Left ventricle myocardium superior (tissue), 1 donor: ENCODE measurements at places on chromosomes 5 and 9.

GRCh38 chr9:91089405-91090129 lies 272.2 kb downstream of the AUH start:
- DNase-seq, result peak; percentile 53

DNA sequence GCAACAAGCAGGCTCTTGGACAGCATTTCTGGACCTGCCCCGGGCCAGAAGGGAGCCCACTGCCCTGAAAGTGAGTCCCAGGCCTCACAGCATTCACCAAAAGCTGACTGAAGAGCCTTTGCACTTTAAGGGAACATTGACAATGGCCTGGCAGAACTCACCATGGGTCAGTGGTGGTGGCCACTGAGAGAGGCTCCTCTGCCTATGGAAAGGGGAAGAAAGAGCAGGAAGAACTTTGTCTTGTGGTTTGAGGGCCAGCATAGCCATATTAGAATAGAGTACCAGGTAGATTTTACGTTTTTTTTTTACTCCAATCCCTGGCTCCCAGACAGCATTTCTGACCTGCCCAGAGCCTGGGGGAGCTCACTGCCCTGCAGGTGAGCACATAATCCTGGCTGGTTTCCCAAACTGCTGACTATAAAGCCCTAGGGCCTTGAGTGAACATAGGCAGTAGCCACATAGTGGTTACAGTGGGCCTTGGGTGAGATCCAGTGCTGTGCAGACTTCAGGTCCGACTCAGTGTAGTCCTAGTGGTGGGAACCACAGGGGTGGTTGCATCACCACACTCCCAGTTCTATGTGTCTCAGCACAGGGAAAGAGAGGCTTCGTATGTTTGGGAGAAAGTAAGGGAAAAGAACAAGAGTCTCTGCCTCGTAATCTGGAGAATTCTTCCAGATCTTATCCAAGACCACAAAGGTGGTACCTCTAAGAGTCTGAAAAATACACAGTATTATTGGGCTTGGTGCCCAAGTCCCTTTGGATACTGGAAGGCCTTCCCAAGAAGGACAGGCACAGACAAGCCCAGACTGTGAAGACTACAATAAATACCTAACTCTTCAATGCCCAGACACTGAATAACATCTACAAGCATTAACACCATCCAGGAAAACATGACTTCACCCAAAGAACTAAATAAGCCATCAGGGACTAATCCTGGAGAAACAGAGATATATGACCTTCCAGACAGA lies 89.5 kb downstream of the TSSK1B start:
- no peak for DNase-seq

DNA sequence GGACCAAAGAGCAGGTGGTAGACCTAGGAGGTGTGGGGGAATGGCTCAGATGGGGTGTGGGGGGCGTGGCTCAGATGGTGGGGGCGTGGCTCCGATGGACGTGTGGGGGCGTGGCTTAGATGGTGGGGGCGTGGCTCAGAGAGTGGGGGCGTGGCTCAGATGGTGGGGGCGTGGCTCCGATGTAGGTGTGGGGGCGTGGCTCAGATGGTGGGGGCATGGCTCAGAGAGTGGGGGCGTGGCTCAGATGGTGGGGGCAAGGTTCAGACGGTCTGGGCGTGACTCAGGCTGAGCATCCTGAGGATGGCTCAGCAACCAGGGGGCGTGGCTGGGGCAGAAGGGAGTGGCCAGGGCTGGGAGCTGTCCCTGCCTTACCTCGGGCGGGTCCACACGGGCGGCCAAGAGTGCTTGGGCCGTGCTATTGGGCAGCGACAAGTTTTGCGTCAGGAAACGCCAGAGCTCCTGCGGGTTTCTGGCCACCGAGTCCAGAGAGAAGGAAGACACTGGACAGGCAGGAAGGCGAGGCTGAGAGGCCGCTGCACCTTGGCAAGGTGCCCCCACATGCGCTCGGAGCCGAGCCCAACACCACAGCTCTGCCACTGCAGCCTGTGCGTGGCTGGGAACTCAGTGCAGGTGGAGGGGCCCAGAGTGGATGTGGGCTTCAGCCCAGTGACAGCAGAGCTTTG lies 5.9 kb downstream of the ABCA2 start:
- peak; percentile 58 for DNase-seq

DNA sequence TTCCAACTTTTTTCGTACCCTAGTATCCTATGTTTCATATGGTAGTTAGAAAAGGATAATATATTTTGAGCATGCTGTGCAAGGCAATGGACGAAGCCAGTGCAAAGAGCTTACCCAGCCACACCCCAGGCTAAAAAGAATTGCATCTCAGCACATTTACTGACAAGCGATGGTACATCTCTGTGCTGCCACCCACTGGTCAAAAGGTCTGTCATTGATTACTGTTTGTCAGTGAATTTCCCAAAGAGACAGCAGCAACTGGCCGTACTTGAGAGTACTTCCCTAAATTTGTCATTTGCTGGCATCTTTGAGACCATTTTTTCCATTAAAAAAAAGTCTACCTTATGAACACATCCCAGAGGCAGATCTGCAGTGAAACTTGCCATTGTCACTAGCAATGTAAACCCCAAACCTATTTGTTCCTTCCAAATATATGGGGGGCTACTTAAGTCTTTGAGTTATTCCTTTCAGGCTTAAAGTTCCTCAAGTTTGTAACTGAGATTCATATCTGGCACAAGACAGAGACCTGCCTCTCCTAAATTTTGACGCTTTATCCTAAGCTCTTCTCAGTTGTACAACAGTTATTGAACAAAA lies 184.3 kb downstream of the CTNND2 start:
- peak; percentile 49 for DNase-seq

DNA sequence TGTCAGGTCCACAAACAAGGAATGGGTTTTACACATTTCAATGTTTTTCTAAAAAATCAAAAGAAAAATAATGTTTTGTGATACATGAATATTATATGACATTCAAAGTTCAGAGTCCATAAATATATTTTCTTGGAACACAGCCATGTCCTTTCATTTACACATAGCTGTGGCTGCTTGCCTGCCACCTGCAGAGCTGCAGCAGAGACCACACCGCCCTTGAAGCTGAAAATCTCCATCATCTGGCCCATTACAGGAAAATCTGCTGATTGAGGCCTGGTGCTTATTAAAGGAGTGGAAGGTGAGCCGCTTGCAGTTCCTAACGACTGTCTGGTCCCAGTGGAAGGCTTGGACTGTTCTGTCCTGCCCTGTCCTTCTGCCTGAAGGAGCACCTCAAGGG lies 232.6 kb upstream of the ADAMTS16 start:
- no peak for DNase-seq
